Thoracic aorta (tissue), 2 donors: ENCODE measurements at places on chromosomes 1 and 21. TPM values are rescaled to one million over a fixed set of nuclear protein-coding genes. Genes with fewer than 3 reads are reported as not detected.
A peak's percentile ranks its signal among the peaks of the same experiment; 100 is the strongest.

GRCh38 chr1:96721416-96722160 is at the start of gene PTBP2:
TSS of gene PTBP2 (plus strand) at chr1:96721784. CDS start at chr1:96721865, 81 bp downstream.
- H3K27ac ChIP-seq, result peak within 1 kb of the TSS; percentile 91
- no peaks in the 10 kb centered on the region for H3K27me3 ChIP-seq
- H3K4me1 ChIP-seq, result peaks cover 15% of the 10 kb centered on the region

Gene NUP210L
- total RNA-seq, result 0.14 TPM

Gene AK5
- total RNA-seq, result 1.4 TPM

- DNase-seq, result no peak
- H3K27ac ChIP-seq, result no peak overlapping the region
- no peak overlapping the region for H3K4me3 ChIP-seq
- no peaks in the 10 kb centered on the region for H3K4me1 ChIP-seq
Observed at GRCh38 chr1:106022312-106022902, 1034.1 kb upstream of the PRMT6 start.

DNA sequence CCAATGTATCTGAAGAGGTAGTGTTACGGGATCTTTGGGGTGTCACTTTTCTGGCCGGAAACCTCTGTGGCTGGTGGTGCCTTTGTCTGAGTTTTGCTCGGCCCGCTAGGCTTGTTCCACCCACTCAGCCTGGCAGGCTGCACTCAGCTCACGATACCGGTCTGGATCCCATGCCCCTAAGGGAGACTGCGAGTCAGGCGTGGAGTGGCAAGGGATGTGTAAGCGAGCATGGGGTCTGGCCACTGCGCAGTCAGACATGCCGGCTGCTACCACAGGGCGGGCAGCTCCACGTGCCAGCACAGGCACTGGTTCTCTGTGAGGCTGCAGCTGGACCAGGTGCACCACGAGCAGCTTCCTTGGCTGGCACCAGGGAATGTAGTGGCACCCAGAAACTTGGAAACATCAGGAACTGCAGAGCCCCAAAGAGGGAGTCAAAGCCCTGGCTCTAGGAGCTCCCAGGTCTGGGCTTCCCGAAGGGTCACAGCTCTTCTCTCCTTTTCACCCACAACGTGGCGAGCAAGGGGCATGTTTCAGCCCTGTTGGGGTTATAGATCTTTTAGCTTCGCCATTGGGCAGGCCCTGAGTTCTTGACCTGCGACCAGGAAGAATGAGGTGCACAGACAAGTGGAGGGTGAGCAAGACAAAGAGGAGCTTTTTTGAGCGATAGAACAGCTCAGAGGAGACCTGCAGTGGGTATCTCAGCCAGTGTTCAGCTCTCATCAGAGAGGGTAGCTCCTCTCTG is 23.8 kb upstream of the LRRC8C start:
- no peak overlapping the region for H3K4me3 ChIP-seq
- no peaks in the 10 kb centered on the region for H3K27me3 ChIP-seq
- DNase-seq, result no peak
- no peaks in the 10 kb centered on the region for H3K4me1 ChIP-seq
- no peaks in the 10 kb centered on the region for H3K36me3 ChIP-seq

- H3K27ac ChIP-seq, result peak overlapping the region; percentile 98
- peaks cover 13% of the 10 kb centered on the region for H3K36me3 ChIP-seq
Observed at GRCh38 chr1:234608911-234609690, 877 bp downstream of the IRF2BP2 start.

DNA sequence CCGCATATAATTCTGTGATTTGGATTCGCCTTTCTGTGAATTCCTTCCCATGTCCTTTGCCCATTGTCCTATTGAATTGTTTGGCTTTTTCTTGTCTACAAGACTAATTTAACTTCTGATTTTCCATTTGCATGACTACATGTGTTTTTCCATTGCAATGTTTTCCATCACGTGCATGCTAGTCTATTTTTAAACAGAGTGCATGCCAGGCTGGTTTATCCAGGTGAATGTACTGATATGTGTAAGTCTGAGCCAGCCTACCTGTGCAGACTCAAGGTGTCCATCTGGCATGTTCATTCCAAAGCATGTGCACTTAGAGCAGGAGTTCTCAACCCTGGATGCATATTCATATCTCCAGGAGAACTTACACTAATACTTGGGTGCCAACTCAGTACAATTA is 59.7 kb downstream of the INAVA start:
- DNase-seq, result no peak
- no peak overlapping the region for H3K27ac ChIP-seq
- no peak overlapping the region for H3K4me3 ChIP-seq
- no peaks in the 10 kb centered on the region for H3K27me3 ChIP-seq
- no peaks in the 10 kb centered on the region for H3K4me1 ChIP-seq

DNA sequence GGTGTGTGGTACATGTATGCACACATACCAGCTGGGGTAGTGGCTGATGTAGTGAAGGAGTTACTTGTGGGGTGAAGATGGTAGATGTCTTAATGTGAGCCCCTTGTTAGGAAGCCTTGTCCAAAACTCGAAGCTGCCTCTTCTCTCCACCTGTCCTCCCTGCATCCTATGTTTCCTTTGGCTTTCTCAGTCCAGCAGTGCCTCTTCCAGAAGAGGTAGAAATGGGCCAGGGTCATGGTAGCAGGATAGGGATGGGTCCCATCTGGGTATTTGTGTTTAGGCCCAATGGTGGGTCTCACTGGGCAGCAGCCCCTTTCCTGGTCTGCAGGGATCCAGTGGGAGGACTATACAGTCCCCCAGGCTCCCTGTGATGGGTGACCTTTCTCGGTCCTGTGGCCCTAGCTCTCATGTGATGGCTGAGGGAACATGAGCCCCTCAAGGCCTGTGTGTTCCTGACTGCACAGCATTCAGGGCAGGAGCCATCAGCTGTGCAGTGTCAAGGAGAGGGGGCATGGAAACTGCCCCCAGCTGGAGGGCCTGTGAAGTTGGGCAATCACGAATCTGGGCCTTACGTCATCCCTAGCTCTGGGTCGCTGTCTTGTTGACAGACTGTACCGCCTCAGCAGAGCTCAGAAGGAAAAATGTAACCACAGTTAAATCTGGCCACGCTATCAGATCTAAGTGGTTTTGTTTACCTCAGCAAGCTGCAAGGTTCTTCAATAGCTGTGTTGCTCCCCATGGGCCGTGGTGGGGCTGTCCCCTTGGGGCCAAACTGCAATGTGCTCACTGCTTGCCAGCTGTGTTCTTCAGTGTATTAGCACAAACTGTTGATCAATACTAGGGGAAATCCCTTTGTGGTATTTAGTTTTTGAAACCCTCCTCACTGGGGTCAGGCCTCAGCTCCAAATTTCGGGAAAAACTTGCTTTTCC is 82.7 kb downstream of the NOS1AP start:
- no peak overlapping the region for H3K4me3 ChIP-seq
- no peaks in the 10 kb centered on the region for H3K36me3 ChIP-seq
- H3K27ac ChIP-seq, result no peak overlapping the region
- no peaks in the 10 kb centered on the region for H3K4me1 ChIP-seq
- H3K27me3 ChIP-seq, result no peaks in the 10 kb centered on the region

GRCh38 chr1:7609311-7609994 is 161.6 kb upstream of the VAMP3 start:
- no peaks in the 10 kb centered on the region for H3K36me3 ChIP-seq
- DNase-seq, result no peak
- no peak overlapping the region for H3K27ac ChIP-seq
- no peaks in the 10 kb centered on the region for H3K4me1 ChIP-seq

DNA sequence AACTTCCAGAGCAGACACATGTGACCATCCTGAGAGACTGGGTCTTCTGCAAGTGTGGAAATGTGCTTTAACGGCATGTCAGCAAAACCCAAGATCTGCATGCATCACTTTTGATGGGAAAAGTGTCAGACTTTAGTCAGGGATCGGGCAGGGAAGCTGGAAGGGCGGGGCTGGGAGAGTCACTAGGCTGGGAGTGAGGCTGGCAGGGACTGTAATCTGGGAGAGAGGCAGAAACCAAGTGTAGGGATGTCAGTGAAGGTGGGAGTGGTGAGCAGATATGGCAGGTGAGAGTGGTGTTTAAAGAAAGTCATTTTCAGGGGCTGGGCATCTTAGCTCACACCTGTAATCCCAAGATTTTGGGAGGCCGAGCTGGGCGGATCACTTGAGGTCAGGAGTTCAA is 11.3 kb downstream of the CDA start:
- H3K4me1 ChIP-seq, result no peaks in the 10 kb centered on the region
- H3K36me3 ChIP-seq, result no peaks in the 10 kb centered on the region
- no peaks in the 10 kb centered on the region for H3K27me3 ChIP-seq

GRCh38 chr1:8011016-8011415 is 15.1 kb downstream of the ERRFI1 start:
- H3K27me3 ChIP-seq, result no peaks in the 10 kb centered on the region
- peaks cover 36% of the 10 kb centered on the region for H3K36me3 ChIP-seq
- no peak for DNase-seq
- no peak overlapping the region for H3K27ac ChIP-seq
- no peak overlapping the region for H3K4me3 ChIP-seq
